ENCODE measurements at places on chromosomes 4 and X. TPM values are rescaled to one million over a fixed set of nuclear protein-coding genes. Genes with fewer than 3 reads are reported as not detected.

Gene TMEM35A
- 11.5 TPM for total RNA-seq

Gene DCAF4L1
- total RNA-seq: 0.36 TPM

Gene CYSLTR1
- 3.8 TPM for total RNA-seq

Gene SYTL5
- 8.2 TPM for total RNA-seq

Gene SHROOM2
- total RNA-seq: 17.5 TPM

Gene GSX2
- total RNA-seq: not detected

Gene DGKQ
- total RNA-seq: 17.0 TPM

Gene SLC9A7
- total RNA-seq: 8.9 TPM

Gene PSAPL1
- not detected for total RNA-seq

Gene NOX1
- 0.78 TPM for total RNA-seq

Gene USP17L5
- not detected for total RNA-seq

Gene MAGEA2
- not detected for total RNA-seq

Gene HSFX1
- 2.5 TPM for total RNA-seq

Gene ZXDB
- total RNA-seq: 9.4 TPM

Gene BBS12
- 3.0 TPM for total RNA-seq

Gene ADAM29
- total RNA-seq: not detected

Gene NDP
- 0.78 TPM for total RNA-seq

Gene HTN3
- total RNA-seq: not detected

Gene PAGE4
- not detected for total RNA-seq

Gene AGA
- total RNA-seq: 27.5 TPM

Gene CHRDL1
- 34.7 TPM for total RNA-seq

Gene VSIG4
- 23.4 TPM for total RNA-seq

Gene ENAM
- total RNA-seq: 0.05 TPM

Gene CXCL10
- 0.34 TPM for total RNA-seq

Measured in ureter (tissue), 1 donor.